Stimulated activated CD4-positive, alpha-beta T cell treated with anti-CD3 and anti-CD28 coated beads, Interleukin-4, amount 100 ng/mL, for 48 hours (primary cell): ENCODE measurements at places on chromosomes 2 and 18.

DNA sequence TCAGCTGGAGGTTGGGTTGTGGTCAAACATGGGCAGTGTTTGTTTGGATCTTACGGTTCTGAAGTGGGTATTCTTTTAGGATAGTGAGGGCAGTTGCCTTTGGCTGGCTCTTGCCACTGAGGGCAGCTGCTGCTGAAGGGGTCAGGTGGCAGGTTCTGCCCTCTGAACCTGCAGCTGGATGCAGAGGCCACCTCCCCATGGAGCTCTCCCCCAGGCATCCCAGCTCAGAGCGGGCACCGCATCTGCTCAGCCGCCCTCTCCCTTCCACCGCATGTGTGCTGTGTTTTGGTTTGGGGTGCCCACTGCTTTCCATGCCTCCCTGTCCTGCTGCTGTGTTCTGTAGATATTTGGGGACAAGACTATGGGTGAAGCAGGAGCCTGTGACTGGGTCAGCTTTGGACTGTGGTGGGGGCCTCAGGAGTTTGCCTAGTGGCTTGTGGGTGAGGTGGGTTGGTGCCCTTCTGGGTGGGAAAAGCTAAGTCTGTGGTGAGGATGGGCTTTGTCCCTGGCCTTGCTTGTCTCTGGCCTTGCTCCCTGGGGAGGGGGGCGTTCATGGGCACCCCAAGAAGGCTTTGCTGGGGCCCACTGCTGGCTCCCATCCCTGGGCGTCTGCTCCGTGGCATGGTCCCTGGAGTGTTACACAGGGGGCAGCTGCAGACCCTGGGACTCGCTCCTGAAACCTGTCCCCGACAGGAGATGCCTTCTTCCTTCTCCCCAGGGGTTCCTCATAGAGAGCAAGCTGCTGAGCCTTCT, 28.5 kb downstream of the OTOF start:
- DNase-seq = no peak

- DNase-seq = no peak
Observed at GRCh38 chr18:79924814-79925731, 26.4 kb downstream of the SLC66A2 start.

GRCh38 chr2:44927985-44928482, 13.5 kb upstream of the SIX3 start:
- DNase-seq = no peak

DNA sequence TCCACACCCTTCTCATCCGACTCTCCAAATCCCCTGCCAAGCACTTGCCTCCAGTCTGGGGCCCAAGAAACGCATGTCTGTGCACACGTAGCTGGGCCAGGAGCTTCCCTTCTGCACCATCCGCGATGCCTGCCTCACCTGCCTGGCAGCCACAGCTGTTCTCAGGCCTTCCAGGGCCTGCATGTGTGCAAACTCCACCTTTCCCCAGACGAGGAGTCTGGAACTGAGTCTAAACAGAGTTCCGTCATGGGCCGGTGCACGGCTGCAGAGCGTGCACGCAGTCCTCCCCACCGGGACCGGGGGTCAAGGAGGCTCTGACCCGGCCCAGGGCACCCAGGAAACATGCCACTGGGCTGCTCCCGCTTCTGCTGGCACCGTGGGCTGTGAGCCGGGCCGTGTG, 66.8 kb upstream of the SALL3 start:
- no peak for DNase-seq

DNA sequence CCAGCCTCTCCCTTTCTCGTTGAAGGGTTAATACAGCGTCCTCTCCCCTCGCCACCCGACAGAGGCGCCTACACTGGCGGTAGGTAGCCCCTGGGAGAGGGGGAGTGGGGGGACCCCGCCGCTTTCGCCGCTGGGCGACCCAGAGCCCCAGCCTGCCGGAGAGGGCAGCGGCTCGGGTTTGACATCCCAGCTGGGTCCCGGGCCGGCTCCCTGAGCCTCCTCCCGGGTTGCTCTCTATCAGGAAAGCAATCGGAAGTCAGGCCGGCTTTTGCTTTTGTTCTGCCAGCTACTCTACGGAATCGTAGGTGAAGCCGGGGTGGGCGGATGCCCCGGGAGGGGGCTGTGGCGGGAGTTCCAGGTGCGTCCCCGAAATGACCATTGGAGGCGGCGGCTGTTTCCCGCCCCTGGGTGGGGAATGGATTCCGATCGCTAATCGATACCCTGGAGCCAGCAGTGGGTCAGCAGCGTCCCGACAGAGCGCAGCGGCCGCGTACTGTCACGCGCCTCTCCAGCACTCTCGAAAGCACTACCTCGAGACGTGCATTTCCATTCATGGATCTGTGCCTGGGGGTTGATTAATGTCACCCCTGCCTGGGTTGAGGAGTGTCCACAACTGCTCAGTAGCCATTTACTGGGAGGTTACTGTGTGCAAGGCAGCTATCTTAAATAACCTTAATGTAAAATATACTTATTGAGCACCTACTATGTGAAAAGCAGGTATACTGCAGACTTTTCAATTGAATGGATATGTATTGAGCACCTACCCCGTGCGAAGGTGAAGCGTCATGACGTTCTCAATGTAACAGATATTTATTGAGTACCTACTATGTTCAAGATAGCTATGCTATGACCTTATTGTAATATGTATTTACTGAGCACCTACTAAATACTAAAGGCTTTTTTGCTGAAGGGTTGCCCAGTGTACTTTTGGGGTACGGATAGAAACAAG, 1.1 kb downstream of the MAPK4 start:
- no peak for DNase-seq

- no peak for DNase-seq
Observed at GRCh38 chr18:2407961-2408360, 163.3 kb downstream of the METTL4 start.

DNA sequence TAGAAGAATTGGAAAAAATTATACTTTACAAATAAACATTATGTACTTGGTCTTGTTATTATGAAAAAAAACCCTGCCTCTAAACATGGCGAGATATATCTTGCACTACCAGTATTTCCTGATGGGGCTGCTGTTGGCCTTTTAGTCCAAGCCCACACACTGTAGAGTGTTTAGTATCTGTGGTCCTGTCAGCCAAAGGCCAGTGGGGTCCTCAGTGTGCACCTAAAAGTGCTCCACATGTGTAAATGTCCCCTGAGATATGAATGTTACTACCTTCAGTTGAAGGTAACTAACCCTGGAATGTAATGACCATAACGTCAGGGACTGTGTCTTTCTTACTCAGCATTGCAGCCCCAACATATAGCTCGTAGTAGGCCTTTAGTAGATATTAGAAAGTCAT, 71.1 kb upstream of the HK2 start:
- no peak for DNase-seq

DNA sequence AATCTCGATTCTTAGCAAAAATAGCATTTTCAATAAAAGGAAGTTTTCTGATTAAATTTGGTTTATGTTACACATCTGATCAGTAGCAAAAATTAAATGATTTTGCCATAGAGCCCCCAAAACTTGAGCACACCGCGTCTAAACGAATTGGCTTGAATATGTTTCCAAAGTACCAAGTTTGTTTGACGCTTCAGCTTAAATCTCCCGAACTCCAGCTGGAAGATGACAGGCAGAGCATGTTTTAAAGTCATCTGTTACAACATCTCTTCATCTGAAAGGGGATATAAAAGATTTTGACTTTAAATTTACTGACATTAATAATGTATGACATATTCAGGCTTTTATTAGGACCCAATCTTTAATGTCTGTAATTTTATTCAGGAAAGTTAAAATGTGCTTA, 129.8 kb downstream of the NCK2 start:
- DNase-seq = no peak

DNA sequence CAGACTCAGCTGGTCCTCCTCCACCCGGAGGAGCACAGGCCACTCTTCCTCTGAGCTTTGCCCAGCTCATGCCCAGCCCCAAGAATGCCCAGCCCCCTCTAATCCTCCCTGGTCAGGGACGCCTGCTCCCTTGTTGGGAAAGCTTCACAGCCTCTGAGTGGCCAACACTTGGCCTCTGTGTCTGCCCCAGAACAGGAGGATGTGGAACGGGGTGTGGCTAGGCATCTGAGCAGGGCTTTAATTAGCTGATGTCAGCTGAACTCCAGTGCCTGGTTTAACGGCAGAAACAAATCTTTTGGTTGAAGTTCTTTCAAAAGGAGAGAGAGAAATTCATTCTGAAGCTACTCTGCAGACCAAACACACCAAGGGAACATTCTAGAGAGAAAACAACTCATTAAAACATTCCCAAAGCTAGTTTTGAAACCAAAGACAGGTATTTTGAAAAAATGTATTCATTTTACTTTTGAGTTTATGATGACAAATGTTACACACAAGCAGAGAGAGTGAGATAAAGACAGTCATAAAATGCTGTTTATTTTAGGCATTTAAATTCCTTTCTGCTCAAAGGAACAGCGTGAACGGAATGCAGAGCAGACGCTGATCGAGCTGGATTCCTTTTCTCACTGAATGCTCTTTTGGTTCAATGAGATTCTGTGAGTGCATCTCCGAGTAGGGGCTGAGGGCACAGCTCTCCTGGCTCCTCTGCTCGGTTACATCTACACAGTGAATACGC, 63.8 kb downstream of the RTP5 start:
- DNase-seq = no peak

DNA sequence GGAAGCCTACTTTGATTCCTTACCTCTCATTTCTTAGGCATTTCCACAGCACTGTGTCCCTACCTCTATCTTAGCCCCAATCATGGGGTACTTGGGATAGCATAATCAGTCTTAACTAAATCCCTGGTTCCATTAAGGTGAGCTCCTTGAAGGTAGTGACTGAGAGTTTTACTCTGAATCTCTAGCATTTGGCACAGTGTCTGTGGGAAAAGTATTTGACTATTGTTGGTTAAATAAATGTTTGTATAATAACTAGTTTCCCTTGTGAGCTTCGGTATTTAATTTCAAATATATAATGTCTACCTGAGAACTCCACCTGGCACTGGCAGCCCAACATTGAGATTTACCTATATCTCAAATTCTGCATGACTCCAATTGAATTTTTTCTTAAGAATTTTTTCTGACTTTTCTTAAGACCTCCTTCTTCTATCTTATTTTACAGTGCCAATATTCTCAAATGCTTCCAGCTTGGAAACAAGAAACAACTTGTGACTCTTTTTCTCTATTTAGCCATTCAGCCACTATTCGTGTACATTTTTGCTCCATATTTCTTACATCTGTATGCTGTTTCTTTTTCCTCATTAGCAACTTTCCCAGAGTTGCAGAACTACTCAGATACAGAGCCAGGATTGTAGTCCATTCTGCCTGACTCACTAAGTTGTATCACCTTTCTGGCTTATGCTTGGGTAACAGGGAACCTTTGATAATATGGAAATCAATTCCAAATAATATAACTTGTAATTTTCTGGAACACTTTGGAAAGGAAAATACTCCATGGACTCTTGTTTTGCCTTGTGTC, 214.0 kb upstream of the NT5C1B start:
- no peak for DNase-seq

- no peak for DNase-seq
Observed at GRCh38 chr2:3927031-3927430, 223.7 kb downstream of the DCDC2C start.

DNA sequence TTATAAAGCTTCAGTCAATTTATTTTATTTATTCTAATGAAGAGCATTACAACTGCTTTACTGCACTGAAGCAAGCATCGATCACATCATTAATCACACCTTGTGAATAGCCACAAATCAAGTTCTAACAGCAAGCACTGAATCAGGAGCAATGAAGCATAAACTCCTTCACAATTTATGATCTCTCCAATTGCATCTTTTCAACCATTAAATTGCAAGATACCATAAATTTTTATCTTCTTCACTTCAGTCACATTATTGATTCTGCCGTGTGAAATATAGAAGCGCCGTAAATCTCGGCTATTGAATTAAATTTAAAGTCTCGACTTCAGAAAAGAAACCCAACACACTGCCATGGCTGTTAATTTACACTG, 298.7 kb downstream of the CDCA7 start:
- no peak for DNase-seq

- no peak for DNase-seq
Observed at GRCh38 chr2:64624108-64624610, 29.6 kb downstream of the SERTAD2 start.

GRCh38 chr2:317501-318424, 29.9 kb upstream of the ALKAL2 start:
- DNase-seq = peak; percentile 19

- peak; percentile 53 for DNase-seq
Observed at GRCh38 chr2:118882693-118883336, 35.4 kb upstream of the EN1 start.

DNA sequence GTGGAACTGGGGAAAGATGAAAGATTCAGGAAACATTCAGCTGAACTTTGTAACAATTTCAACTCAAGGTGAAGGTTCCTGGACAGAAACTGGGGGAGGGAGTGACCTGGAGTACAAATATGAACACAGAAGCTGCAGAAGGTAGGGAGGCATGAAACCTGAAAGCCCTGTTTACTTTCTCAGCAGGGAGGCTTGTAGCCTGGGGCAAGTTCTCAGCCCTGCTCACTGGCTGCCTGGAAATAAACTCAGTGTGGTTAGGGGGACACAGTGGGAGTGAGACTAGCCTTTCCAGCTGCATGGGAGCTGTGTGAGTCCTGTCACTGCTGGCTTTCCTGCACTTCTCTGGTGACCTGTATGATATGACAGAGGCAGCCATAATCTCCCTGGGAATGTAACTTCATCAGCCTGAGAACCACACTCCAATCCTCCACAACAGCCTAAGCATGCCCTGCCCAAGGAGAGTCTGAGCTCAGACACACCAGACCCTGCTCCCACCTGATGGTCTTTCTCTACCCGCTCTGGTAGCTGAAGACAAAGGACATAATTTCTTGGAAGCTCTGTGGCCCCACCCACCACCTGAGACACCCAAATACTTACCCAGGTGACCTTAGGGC, 77.0 kb downstream of the ZSWIM2 start:
- DNase-seq = no peak

DNA sequence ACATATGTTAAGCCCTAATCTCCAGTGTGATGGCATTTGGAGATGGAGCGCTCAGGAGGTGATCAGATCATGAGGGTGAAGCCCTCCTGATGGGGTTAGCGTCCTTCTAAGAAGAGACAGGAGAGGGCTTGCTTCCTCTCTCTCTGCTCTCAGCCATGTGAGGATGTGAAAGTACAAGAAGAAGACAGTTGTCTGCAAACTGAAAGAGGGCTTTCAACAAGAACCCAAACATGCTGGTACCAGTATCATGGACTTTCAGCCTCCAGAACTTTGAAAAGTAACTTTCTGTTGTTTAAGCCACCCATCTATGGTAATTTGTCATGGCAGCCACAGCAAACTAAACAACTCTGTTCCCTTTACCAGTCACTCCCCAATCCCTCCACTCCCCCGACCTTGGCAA, 47.4 kb downstream of the CACNB4 start:
- no peak for DNase-seq

DNA sequence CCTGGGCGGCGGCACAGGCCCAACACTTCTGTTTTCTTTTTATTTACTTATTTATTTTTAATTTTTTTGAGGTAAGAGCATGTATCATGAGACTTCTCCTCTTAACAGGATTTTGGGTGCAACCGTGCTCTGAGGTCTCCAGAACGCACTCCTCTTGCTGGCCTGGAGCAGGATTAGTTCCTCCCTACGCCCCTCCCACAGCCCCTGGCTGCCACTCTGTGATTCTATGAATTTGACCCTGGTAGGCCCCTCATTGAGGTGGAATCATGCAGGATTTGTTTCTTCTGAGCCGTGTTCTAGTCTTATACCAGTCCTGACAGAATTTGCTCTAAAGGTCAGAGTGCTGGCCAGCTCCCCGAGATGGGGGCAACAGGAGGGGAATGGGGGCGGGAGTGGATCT, 106.5 kb upstream of the HS6ST1 start:
- DNase-seq = no peak
